ENCODE measurements at places on chromosomes 11 and 22.

DNA sequence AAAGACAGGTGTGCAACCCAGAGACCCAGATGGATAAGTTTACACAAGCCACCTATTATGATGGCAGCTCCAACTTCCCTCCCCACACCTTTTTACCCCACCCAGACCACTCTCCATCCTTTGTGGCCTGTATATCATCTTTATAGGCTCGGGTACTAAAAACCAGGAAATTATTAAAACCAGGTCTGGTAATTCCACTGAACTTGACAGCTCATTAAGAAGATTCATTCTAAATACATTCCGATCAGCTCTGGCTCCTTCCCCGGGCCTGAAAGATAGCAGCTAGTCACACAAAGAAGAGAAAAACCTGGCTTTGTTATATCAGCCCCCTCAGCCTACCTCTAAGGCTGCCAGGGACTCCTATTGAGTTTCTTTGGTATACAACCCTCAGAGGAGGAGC is 67.9 kb upstream of the API5 start:
- no peak for DNase-seq

- DNase-seq, result no peak
These were observed 54.1 kb upstream of the ARHGAP42 start for GRCh38 chr11:100632941-100633452.

DNA sequence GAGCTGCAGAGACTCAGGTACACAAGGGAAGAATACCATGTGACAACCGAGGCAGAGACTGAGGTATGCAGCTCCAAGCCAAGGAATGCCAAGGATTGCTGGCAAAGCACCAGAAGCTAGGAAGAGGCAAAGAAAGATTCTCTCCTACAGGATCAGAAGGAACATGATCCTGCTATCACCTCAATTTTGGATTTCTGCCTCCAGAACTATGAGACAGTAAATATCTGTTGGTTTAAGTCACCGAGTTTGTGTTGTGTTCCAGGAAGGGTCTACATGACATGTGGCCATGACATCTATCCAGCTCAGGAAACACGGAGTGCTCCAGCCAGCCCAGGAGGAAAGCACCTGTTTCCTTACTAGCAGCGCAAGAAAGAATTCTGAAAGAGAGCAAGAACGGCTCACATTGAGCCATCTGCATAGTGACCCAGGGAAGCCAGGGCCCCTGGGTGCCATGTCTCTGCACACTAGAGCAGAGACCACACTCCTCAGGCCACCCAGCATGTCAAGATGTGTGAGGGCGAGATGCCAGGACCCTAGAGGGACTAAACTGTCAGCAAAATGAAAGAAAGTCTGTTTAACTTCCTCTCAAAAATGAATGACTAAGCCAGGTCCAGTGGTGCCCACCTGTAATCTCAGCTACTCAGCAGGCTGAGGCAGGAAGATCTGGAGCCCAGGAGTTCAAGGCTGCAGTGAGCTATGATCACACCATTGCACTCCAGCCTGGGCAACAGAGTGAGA is 35.6 kb upstream of the GALNT18 start:
- DNase-seq, result no peak

DNA sequence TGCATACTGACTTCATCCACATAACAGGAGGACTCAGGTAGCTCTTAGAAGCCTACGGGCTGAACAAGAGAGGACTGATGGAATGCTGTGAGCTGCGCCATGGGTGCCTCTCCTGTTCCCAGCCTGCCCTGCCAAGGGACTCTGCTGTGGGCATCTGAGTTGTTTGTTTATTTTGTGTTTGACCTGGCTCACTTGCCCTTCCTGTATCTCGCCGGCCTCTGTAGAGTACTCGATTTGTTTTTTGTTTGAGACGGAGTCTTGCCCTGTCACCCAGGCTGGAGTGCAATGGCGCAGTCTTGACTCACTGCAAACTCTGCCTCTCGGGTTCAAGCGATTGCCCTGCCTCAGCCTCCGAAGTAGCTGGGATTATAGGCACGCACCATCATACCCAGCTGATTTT is 1.8 kb downstream of the TTC38 start:
- no peak for DNase-seq

DNA sequence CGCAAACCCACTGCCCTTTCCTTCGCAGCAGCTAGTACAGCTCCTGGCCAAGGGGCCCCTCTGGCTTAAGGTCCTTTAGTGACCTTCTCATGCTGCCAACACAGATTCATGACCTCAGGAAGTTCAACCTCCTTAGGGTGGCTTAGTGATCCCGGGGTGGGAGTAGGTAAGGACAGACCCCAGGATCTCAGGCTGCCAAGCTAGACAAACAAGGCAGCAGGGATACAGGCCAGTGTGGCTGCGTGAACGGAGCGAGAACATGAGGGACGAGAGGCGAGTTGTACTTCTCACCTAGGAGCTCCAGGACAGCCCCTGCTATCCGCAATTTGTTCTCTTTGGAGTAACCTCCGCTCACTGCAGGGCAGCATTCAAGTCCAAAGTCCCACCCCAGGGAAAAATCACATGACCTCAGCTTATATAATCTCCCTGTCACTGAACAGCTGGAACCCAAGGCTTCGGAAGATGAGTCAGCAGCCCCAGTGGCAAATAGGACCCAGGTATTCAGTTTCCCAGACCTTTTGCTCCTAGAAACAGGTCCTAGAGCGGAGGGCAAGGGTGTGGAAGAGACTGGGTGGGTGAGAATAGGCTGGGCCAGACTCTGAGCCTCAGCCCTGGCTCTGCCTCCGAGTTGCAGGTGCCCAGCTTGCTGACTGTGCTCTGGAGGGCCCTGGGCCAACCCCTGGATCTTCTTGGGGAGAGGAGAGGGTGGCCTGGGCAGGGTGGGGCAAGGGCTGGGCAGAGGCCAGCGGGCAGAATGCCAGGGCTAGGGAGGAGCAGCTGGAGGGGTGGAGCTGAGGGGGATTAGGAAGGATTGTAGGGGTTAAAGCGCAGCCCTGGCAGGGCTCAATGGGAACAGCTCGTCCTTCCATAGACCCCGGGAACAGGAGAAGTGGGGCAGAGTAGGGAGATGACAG is 13.1 kb downstream of the USP2 start:
- DNase-seq, result no peak

DNA sequence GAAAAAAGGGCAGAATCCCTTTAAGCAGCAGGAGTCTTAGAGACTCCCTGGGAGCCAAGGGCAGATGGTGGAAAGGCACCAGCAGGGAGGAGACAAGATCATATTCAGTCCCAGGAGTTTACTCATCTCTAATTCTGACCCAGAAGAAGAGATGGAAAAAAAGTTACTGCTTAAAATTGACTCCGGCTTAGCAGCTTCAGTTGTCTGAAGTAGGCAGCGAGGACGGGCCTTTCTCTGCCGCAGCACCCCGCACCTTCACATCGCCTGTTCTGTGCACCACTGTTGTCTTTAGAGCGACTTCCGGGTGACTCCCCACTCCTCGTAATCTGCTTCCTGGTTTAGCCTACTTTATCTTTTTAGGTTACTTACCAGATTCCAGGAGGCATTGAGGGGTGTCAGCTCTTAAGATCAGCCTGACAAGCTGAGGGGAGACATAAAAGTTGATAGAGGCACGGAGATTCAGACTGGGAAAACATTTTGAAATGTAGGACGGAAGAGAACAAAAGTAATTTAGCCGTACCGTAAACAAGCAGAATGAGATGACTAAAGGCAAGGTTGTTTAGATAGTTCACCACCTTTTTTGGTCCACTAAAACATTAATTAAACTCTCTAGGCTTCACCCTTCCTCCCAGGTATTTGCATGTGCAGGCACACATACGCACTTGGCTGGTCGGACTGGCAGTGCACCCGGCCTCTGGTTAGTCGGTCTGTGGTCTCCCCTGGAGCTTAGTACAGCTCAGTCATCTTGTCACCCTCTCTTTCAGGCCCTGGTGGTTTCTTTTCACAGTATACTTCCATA is 74.3 kb downstream of the CECR2 start:
- no peak for DNase-seq

DNA sequence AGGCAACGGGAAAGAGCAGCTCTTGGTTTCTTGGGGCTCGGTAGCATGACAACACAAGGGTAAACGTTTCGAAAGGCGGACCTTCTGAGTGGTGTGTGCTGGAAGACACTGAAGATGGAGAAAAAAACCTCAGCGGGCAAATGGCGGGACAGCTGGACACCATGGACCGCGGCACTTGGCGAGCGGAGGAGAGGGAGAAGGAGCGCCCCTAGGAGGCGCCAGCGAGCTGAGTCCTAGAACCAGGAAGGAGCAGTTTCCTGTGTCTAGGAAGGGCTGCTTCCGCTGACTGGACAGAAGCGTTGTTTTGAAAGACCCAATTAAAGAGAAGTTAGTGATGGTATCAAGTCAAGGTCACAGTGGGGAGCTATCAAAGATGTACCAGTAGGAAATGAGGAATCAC is 44.0 kb upstream of the OPCML start:
- no peak for DNase-seq

- DNase-seq, result no peak
These were observed 57.1 kb downstream of the FAM181B start for GRCh38 chr11:82676483-82677094.

GRCh38 chr11:108965306-108966001 is 300.6 kb downstream of the DDX10 start:
- DNase-seq, result no peak

- DNase-seq, result no peak
These were observed 10.9 kb downstream of the INS start for GRCh38 chr11:2149864-2150847.

DNA sequence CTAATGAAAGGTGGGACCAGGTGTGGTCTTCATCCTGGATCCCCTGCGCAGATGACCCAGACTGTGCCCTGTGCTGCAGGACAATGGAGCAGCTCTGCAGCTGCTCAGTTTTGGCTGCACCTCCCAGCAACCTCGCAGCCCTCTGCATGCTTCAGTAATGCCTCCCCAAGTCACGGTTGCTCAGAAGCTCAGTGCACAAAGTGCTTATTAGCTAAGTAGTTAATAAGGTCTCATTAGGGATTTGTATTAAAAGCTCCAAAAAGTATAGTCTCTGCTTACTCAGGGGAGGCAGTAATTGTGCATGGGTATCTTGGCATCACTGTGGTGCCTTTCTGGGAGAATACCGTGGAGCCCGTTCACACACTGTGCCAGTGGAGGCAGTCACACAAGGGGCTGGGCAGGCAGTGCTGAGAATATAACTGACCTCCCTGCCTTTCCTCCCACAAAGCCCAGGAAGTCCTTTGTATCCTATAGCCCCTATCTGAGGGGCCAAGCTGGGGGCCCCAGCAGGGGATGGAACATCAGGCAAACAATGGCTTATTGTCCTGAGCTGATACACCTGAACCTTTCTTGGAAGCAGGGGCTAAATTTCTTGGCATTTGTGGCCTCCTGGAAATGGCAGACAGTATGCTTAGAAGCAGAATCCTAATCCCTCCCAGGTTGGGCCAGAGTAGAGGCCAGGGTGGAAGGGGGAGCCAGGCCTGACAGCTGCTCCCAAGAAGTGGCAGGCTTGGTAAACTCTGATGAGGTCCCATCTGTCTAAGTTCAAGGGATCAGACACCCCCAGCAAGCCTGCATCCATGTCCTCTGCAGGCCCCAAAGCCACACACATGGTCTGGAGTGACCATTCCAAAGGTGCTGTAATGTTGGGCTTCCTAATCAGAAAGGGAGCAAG is 125.5 kb upstream of the PARVA start:
- no peak for DNase-seq

DNA sequence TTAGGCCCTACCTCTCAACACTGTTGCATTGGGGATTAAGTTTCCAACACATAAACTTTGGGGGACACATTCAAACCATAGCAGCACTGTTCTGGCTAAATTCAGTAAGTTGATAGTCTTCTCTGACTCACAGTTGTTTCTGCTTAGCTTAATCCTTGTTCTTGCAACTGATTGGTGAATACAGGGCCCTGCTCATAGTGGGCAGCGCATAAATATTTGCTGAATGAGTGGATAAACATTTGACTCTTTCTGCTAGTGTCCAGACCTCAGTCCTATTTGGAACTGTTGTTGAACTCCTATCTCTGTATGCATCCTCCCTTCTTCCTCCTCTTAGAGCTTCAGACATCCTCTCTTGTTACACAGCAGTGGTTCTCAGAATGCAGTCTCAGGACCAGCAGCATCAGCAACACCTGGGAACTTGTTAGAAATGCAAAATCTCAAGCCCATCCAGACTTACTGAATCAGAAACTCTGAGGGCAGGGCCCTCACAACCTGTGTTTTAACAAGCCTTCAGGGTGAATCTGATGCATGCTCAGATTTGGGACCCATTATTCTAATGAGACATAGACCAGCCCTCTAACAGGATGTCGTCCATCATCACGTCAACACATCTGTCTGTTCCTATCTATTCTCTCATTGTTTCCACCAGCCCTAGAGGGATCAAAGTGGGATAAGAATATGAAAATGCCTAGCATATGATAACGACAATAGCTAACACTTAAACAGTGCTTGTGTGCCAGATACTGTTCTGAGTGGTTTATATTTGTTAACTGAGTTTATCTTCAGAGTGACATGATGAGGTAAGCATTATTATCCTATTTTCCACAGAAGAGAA is 22.3 kb downstream of the SPON1 start:
- no peak for DNase-seq

GRCh38 chr11:69280994-69281393 is 13.0 kb upstream of the MYEOV start:
- no peak for DNase-seq

GRCh38 chr11:68651208-68651984 is 32.9 kb upstream of the GAL start:
- no peak for DNase-seq

DNA sequence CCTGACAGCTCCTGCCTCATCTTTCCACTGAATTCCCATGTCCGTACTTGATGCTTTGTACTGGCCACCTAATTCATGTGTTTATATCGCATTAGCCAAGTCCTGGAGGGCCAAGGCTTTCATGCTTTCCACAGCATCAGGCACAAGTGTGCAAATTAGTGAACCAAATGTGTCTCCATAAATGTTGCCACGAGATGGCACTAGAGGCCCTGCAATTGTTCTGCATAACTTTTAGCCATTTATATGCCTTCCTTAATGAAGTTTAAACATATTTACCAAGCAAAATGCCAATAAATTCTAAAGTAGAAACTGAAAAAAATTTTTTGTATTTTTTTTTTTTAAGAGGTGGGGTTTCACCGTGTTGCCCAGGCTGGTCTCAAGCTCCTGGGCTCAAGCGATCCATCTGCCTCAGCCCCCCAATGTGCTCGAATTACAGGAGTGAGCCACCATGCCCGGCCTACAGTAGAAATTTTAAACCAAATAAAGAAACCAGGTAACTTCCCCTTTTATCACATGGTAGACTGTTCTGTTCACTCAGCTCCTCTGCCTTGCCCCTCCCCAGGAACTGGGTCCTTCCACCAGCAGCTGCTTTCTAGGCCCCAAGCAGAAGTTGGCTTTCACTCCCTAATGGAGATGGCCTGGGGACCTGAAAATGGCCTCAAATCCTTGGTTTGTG is 20.8 kb upstream of the IL18BP start:
- DNase-seq, result no peak

DNA sequence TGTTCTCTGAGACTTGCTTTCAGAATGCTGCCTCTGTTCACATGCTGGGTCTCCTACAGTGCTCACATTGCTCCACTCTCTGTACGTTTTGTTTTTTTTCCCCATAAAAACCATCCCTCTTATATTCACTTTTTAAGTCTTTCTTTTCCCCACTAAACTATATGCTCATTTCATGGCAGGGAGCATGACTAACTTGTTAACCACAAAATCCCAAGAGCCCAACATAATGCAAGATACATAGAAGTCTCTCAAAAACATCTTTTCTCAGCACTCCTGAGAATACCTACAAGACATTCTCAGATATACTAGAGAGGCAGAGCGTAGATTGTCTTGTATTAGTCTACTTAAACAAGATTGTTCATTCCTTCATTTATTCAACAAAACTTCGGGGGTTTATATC is 73.3 kb downstream of the FAM76B start:
- DNase-seq, result no peak

GRCh38 chr11:65380460-65381119 is 1.9 kb downstream of the SLC25A45 start:
- DNase-seq, result no peak

GRCh38 chr22:19937616-19938473 is 3.7 kb upstream of the COMT start:
- no peak for DNase-seq
